WTC11 (cell line): ENCODE measurements at places on chromosomes 5 and 9. TPM values are rescaled to one million over a fixed set of nuclear protein-coding genes. Genes with fewer than 3 reads are reported as not detected.

Gene PRR16
- 0.23 to 0.53 TPM (median 0.42 TPM) in 3 replicates for total RNA-seq

Gene SERF1A
- 10.6 to 16.5 TPM (median 13.9 TPM) in 3 replicates for total RNA-seq

Gene GRM6
- 0.05 to 0.33 TPM in 2 of 3 replicates, not detected in the other for total RNA-seq

Gene ACSL6
- 2.6 to 4.8 TPM (median 3.7 TPM) in 3 replicates for total RNA-seq

Gene DAB2
- 3.8 to 7.2 TPM (median 3.9 TPM) in 3 replicates for total RNA-seq

Gene TMEM171
- 0.96 to 1.8 TPM (median 1.7 TPM) in 3 replicates for total RNA-seq

Gene FYB1
- 0.27 to 0.71 TPM (median 0.52 TPM) in 3 replicates for total RNA-seq

Gene FBXO38
- total RNA-seq: 30.4 to 35.8 TPM (median 34.8 TPM) in 3 replicates

Gene TSC1
- total RNA-seq: 46.4 to 53.9 TPM (median 52.9 TPM) in 3 replicates

Gene SPINK13
- total RNA-seq: 0.17 TPM in 1 of 3 replicates, not detected in the others

Gene TNFSF15
- 0.09 to 0.11 TPM (median 0.09 TPM) in 3 replicates for total RNA-seq

GRCh38 chr5:72328172-72328571 is 8.0 kb downstream of the PTCD2 start:
- peaks cover 41% of the 10 kb centered on the region for H3K36me3 ChIP-seq
- H3K4me3 ChIP-seq: no peak overlapping the region
- no peak for DNase-seq
- H3K27ac ChIP-seq: no peak overlapping the region
- peaks cover 14% of the 10 kb centered on the region for H3K4me1 ChIP-seq

- H3K27me3 ChIP-seq: 0 out of 2 replicates have a peak, but pooled peaks cover 3% of the 10 kb centered on the region
- no peak for DNase-seq
- no peak overlapping the region for H3K27ac ChIP-seq
- H3K4me1 ChIP-seq: peaks cover 20% of the 10 kb centered on the region
- no peaks in the 10 kb centered on the region for H3K36me3 ChIP-seq
Measured at GRCh38 chr9:121569266-121569648, 69.6 kb upstream of the GGTA1 start.

DNA sequence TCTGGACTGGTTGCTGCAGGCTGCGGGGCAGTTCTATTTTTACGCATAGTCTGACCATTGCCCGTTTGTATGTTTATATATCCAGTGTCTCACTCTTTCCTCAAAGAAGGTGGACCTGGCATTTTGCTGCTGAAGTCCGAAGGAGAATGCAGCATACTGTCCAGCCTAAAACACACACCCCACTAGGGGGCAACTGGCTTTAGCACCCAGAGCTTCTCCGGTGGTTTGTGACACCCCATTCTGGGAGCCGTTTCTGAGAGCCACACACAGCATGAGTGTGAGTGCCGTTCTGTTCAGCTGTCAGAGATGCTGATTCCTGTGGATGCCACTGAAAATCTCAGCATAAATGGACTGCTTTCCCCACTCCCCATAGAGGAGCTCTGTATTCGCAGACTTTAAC is 290.5 kb upstream of the TAS2R1 start:
- peaks cover 27% of the 10 kb centered on the region for H3K36me3 ChIP-seq
- H3K4me3 ChIP-seq: no peak overlapping the region
- peaks cover 2% of the 10 kb centered on the region for H3K27me3 ChIP-seq
- no peak overlapping the region for H3K27ac ChIP-seq
- H3K4me1 ChIP-seq: peaks cover 24% of the 10 kb centered on the region

GRCh38 chr9:33742519-33742918 is 52.8 kb upstream of the PRSS3 start:
- 0 out of 2 replicates have a peak, but pooled peaks cover 2% of the 10 kb centered on the region for H3K27me3 ChIP-seq
- no peak for DNase-seq
- no peak overlapping the region for H3K4me3 ChIP-seq
- no peaks in the 10 kb centered on the region for H3K36me3 ChIP-seq

DNA sequence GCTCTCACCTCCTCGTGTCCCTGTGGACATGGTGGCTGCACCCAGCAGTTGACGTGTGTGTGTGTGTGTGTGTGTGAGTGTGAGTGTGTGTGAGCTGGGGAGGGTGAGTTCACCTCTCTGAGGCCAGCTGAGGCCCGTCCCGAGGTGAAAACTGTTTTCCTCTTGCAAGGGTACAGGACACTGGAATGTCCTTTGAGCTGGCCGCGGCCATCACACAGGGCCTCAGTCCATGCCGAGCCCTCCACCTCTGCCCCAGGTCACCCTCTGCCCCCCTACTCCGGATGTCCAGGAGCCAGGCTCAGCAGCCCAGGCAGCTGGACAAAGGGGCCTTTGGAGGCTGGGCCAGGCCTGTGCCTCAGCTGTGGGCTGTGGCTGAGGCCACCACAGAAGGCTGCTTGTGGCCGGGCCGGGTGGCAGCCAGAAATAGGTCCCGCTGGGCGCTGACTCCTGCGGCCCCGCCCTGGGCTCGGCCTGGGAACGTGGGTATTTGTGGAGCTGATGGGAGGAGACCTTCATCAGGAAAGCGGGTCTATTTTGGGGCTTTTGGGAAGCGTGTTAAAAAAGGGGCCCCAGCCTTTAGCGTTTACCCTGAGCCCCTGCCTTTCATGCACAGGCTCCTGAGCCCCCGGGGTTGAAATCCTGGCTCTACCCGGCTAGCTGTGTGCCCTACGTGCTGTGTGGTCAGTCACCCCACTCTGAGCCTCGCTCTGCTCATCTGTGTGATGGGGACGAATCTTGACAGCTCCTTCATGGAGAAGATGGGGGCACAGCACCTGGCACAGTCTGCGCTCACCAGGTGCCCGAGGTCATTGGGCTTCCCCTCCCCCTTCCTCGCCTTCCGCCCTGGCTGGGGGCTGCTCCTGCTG is 75.1 kb upstream of the IER5L start:
- peaks cover 29% of the 10 kb centered on the region for H3K4me1 ChIP-seq
- no peak for DNase-seq
- peaks cover 25% of the 10 kb centered on the region for H3K27me3 ChIP-seq
- H3K4me3 ChIP-seq: no peak overlapping the region
- no peaks in the 10 kb centered on the region for H3K36me3 ChIP-seq
- H3K27ac ChIP-seq: no peak overlapping the region

- peaks cover 37% of the 10 kb centered on the region for H3K36me3 ChIP-seq
- H3K27ac ChIP-seq: no peak overlapping the region
- DNase-seq: no peak
- no peaks in the 10 kb centered on the region; the same call in none of the 2 replicates for H3K27me3 ChIP-seq
- peaks cover 28% of the 10 kb centered on the region for H3K4me1 ChIP-seq
- H3K4me3 ChIP-seq: no peak overlapping the region
Measured at GRCh38 chr5:162637481-162637880, 569.9 kb downstream of the GABRG2 start.

GRCh38 chr5:180348336-180348735 is 4.8 kb downstream of the GFPT2 start:
- H3K4me1 ChIP-seq: peaks cover 84% of the 10 kb centered on the region
- DNase-seq: no peak
- H3K27ac ChIP-seq: peak overlapping the region; percentile 90
- peaks cover 27% of the 10 kb centered on the region for H3K36me3 ChIP-seq
- H3K4me3 ChIP-seq: peak overlapping the region; percentile 17
- H3K27me3 ChIP-seq: no peaks in the 10 kb centered on the region; the same call in 1 of the 2 replicates

DNA sequence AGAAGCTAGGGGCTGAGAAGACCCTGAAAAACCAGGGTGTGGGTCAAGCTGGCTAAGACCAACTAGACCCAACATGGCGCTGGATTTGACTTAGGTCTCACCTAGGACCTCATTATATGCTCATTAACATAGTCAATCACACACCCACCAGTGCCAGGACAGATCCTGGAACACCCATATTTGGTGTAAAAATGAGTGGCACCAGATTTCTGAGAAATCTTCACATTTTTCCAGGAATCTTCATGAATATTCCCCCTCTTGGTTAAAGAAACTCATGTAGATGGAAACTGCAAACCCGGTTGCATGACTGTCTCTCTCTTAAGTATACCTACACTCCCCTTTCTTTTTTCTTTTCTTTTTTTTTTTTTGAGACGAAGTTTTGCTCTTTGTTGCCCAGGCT is 17.9 kb upstream of the RAB14 start:
- peaks cover 37% of the 10 kb centered on the region for H3K4me1 ChIP-seq
- peaks cover 7% of the 10 kb centered on the region; the same call in 1 of the 2 replicates for H3K27me3 ChIP-seq
- DNase-seq: no peak
- no peak overlapping the region for H3K4me3 ChIP-seq

- no peaks in the 10 kb centered on the region for H3K27me3 ChIP-seq
- 0 out of 2 replicates have a peak, but pooled peaks cover 3% of the 10 kb centered on the region for H3K36me3 ChIP-seq
- DNase-seq: peak; percentile 81
- H3K27ac ChIP-seq: peak within 1 kb of the TSS; percentile 90
- H3K4me3 ChIP-seq: peak within 1 kb of the TSS; percentile 88
- H3K4me1 ChIP-seq: peaks cover 22% of the 10 kb centered on the region
Measured at GRCh38 chr5:126422994-126423788, at the start of gene GRAMD2B. Gene GRAMD2B (plus strand): TSS chr5:126423409. CDS start chr5:126423607, 198 bp downstream.

DNA sequence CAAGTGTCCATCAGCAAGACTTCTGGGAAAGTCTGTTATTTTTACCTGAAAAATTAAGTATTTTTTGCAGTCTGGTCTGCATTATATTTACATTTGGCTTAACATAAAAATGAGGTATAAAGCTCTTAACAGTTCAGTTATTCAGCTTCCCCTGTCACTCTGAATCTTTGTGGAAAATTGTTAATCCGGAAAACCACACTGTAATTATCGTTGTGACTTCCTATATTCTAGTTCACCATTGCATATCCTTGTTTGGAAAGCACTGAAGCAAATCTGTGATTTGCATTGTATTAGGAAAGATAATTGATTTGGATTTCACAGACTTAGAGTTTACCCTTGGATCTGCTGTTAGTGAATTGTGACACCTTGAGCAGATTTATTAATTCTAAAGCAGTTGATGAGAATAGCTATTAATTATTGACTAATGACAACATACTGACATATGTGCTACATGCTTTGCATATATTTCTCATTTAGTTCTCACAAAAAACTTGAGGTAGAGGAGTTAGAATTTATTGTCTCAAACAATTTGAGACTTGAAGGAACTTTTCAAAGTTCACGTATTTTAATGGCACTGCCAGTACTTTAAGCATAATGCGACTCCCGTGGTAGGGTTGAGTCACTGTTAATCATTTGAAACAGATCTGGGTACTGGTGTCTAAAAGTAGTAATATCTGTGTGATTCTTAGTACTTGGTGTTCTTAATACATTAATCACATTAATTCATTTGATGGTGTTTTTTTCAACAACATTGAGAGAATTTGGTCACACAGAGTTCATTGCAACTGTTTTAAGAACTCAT is 71.8 kb upstream of the LRRC70 start:
- peaks cover 26% of the 10 kb centered on the region for H3K36me3 ChIP-seq
- no peak overlapping the region for H3K27ac ChIP-seq
- H3K4me1 ChIP-seq: peaks cover 6% of the 10 kb centered on the region
- no peak for DNase-seq

GRCh38 chr5:64634997-64635686 is 55.2 kb upstream of the SHISAL2B start:
- peaks cover 2% of the 10 kb centered on the region; the same call in 1 of the 2 replicates for H3K27me3 ChIP-seq
- H3K4me1 ChIP-seq: peaks cover 15% of the 10 kb centered on the region
- DNase-seq: no peak
- no peaks in the 10 kb centered on the region for H3K36me3 ChIP-seq
- H3K4me3 ChIP-seq: no peak overlapping the region

- no peak overlapping the region for H3K4me3 ChIP-seq
- DNase-seq: no peak
- H3K36me3 ChIP-seq: peaks cover 13% of the 10 kb centered on the region
Measured at GRCh38 chr9:2459756-2460155, 161.8 kb upstream of the VLDLR start.

DNA sequence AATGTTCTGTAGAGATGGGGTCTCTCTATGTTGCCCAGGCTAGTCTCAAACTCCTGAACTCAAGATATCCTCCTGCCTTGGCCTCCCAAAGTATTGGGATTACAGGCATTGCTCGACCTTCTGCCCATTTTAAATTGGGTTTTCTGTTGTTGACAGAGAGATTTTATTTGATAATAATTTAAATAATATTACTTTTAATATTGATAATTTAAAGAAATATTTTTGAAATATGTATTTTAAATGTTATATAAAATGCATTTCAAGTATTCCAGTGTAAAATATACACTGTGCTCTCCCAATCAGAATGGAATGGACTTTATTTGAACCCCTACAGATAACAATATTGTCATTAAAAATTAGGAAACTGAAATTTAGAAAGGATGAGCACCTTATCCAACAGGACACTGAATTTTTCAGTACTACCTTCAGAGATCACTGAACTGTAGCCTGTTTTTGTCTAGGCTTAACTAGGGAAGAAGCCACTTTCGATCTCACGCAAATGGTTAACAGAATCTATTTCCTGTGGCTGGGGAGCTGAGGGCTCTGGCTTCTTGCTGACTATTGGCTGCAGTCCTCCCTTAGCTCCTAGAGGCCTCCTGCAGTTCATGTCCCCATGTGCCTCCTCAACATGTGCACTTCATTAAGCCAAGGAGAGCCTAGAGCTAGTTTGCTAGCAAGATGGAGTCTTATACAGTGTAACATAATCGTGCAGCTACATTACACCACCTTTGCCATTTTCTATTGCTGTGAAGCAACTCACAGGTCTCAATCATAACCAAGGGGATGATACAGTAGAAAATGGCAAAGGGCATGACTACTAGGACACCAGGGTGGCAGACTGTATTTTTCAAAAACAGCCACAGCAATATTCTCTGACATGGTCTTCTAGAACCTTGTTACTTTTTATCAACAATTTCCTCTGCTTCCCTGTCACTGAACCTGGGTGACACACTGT is 150.0 kb downstream of the CDC42SE2 start:
- no peaks in the 10 kb centered on the region for H3K27me3 ChIP-seq
- no peak overlapping the region; the same call in 1 of the 2 replicates for H3K27ac ChIP-seq
- no peak overlapping the region for H3K4me3 ChIP-seq
- H3K36me3 ChIP-seq: peaks cover 31% of the 10 kb centered on the region

- no peaks in the 10 kb centered on the region for H3K4me1 ChIP-seq
- H3K27ac ChIP-seq: no peak overlapping the region
- no peak for DNase-seq
- no peaks in the 10 kb centered on the region for H3K36me3 ChIP-seq
- no peak overlapping the region for H3K4me3 ChIP-seq
Measured at GRCh38 chr9:103816146-103816545, 278.0 kb upstream of the SMC2 start.

DNA sequence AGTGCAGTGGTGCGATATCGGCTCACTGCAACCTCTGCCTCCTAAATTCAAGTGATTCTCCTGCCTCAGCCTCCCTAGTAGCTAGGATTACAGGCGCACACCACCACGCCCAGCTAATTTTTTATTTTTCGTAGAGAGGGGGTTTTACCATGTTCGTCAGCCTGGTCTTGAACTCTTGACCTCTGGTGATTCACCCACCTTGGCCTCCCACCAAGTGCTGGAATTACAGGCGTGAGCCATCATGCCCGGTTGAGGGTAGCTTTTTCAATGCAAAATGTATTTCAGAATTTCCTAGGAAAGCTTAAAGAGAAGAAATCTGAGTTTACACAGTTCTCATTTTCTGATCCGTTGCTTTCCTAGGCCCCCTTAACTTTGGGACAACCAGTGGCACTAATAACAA is 15.7 kb downstream of the BDP1 start:
- H3K27ac ChIP-seq: no peak overlapping the region
- H3K4me3 ChIP-seq: no peak overlapping the region
- no peaks in the 10 kb centered on the region for H3K27me3 ChIP-seq
- no peak for DNase-seq

DNA sequence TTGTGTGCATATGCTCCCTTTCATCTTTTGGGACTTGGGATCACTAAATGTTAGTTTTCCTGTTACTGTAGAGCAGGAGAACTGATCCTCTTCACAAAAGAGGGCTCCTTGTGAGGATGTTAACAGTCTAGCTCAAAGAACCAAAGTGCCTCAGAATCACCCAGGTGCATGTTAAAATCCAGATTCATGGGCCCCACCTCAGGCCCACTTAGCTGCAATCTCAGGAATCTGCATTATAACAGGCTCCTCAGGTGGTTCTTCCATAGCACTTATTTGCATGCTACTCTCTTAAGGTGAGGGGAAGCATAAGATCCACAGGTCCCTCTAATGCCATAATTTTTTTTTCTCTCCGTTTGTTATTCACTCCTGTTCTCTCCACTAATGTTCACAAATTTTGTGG is 14.8 kb upstream of the MEF2C start:
- H3K27me3 ChIP-seq: no peaks in the 10 kb centered on the region
- H3K36me3 ChIP-seq: no peaks in the 10 kb centered on the region
- peak overlapping the region; percentile 46 for H3K4me3 ChIP-seq

- H3K27me3 ChIP-seq: no peaks in the 10 kb centered on the region
- H3K4me3 ChIP-seq: no peak overlapping the region
- H3K27ac ChIP-seq: peak overlapping the region; percentile 78
- peaks cover 5% of the 10 kb centered on the region; the same call in 1 of the 2 replicates for H3K36me3 ChIP-seq
Measured at GRCh38 chr9:93126825-93127368, 7.2 kb downstream of the NINJ1 start.
